ENCODE measurements at places on chromosomes 3 and 15.

DNA sequence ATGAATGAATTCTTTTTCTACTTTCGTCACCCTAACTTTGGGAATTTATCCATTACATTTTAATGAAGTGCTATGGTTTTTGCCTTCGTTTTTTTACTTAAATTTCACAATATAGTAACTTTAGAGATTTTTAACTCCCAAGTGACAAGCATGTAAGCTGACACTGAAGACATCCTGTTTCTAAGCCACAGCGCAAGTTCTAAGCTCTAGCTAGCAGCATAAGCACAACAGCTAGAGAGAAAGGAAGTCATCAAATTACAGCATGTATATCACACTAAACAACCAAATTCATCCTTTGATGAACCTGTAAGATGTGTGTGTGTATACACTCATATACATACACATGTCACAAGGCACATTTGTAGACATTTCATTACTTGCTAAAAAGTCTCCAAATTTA lies 119.3 kb downstream of the P3H2 start:
- H3K36me3 ChIP-seq = no peaks in the 10 kb centered on the region
- no peaks in the 10 kb centered on the region for H3K27me3 ChIP-seq
- no peak overlapping the region for H3K27ac ChIP-seq
- peaks cover 16% of the 10 kb centered on the region for H3K4me1 ChIP-seq
- no peak overlapping the region for H3K4me3 ChIP-seq

DNA sequence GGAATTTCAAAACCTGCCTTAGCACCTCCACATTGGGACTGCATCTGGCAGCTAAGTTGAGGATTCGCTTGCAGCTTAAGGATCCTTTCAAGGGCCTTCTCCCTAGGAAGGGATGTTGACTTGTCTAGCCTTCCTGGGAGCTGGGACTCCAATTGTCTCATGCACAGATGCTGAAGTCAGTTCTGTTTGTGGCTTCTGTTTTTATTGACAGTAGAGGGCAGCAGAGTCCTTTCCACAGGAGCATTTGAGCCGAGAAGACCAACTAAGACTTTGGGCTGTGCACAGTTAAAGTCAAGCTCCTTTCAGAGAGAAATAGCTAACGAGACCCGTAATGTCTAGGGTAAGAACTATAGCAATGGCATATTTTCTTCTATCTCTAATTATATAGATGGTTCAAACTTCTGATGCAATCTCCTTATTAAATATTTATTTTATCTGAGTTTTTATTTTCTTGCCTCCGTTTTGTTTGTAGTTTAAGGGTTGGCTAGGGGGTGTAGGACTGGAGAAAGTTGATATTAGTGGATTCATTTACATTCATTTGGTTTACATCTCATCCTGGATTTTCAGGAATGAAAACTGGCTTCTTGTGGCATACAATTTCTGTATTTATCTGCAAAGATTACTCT lies 59.7 kb upstream of the KBTBD8 start:
- H3K36me3 ChIP-seq = no peaks in the 10 kb centered on the region
- DNase-seq = no peak
- H3K27ac ChIP-seq = no peak overlapping the region
- peaks cover 11% of the 10 kb centered on the region for H3K27me3 ChIP-seq
- no peaks in the 10 kb centered on the region for H3K4me1 ChIP-seq
- no peak overlapping the region for H3K4me3 ChIP-seq

DNA sequence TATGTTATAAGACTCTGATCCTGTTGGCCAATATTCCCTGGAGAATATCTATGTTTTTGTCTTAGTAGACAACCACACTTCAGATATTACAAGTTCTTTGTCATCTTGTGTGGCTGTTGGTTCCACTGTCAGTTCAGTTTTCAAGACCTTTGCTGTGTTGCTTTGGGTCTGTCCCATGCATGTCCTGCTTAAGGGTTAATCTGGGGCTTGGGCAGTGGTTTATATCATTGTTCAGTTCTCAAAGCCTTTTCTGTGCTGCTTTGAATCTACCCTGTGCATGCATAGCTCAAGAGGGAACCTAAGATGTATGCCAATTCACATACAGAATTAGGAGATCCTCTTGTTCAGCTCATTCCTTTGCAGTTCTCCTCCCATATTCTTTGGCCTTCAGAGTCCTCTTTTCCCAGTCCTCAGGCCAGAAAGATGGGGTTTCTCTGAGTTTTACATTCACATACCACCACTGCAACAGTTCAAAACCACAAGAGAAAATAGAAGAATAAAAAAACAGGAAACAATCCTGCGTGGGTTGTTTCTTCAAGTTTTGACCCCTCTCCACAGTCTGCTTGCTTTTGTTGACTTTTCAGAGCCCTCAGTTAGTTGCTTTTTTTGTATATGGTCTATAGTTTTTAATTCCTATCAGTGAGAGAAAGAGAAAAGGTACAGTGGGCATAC lies 21.6 kb downstream of the BUB1B start:
- no peaks in the 10 kb centered on the region for H3K4me1 ChIP-seq
- H3K27me3 ChIP-seq = no peaks in the 10 kb centered on the region
- peaks cover 7% of the 10 kb centered on the region for H3K36me3 ChIP-seq
- no peak for DNase-seq
- no peak overlapping the region for H3K4me3 ChIP-seq
- no peak overlapping the region for H3K27ac ChIP-seq

- H3K27me3 ChIP-seq = no peaks in the 10 kb centered on the region
- DNase-seq = no peak
- no peaks in the 10 kb centered on the region for H3K4me1 ChIP-seq
- no peak overlapping the region for H3K27ac ChIP-seq
- H3K4me3 ChIP-seq = no peak overlapping the region
- no peaks in the 10 kb centered on the region for H3K36me3 ChIP-seq
These were observed 126.1 kb downstream of the VGLL4 start for GRCh38 chr3:11517601-11518000.

GRCh38 chr15:48940508-48940907 lies 23.2 kb downstream of the SHC4 start:
- H3K36me3 ChIP-seq = no peaks in the 10 kb centered on the region
- H3K27me3 ChIP-seq = no peaks in the 10 kb centered on the region
- H3K4me1 ChIP-seq = peaks cover under 1% of the 10 kb centered on the region
- no peak overlapping the region for H3K27ac ChIP-seq
- no peak for DNase-seq

DNA sequence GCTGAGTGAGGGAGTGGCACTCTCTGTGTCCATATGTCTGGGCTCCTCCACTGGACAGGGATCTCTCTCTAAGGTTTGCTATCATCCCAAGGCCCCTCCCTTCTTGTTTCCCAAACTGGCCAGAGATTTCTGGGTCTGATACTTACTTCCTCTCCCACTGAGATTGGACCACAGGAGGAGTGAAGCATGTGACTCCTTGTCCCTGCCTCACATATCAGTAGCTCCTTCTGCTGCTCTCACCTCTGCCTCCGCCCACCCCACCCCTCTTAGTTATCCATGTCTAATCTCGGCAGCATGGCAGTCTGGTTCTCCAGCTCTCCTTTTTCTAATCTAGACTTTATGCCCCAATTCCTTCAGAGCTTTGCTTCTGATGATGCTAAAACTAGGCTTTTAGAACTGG lies 223.1 kb downstream of the RPLP1 start:
- H3K36me3 ChIP-seq = no peaks in the 10 kb centered on the region
- no peak overlapping the region for H3K4me3 ChIP-seq
- no peak overlapping the region for H3K27ac ChIP-seq

- no peak overlapping the region for H3K4me3 ChIP-seq
- no peak overlapping the region for H3K27ac ChIP-seq
- peaks cover 24% of the 10 kb centered on the region for H3K4me1 ChIP-seq
- H3K36me3 ChIP-seq = no peaks in the 10 kb centered on the region
- no peaks in the 10 kb centered on the region for H3K27me3 ChIP-seq
- no peak for DNase-seq
These were observed 146.4 kb downstream of the IGF1R start for GRCh38 chr15:98794748-98795147.

- H3K4me1 ChIP-seq = no peaks in the 10 kb centered on the region
- H3K36me3 ChIP-seq = no peaks in the 10 kb centered on the region
- 0 out of 2 replicates have a peak, but pooled peaks cover 14% of the 10 kb centered on the region for H3K27me3 ChIP-seq
- H3K27ac ChIP-seq = no peak overlapping the region
These were observed 66.0 kb downstream of the KBTBD8 start for GRCh38 chr3:67064105-67064504.

GRCh38 chr3:32457971-32458471 lies 44.6 kb downstream of the CMTM6 start:
- no peaks in the 10 kb centered on the region for H3K27me3 ChIP-seq
- H3K4me1 ChIP-seq = no peaks in the 10 kb centered on the region
- no peak for DNase-seq
- H3K27ac ChIP-seq = no peak overlapping the region
- no peak overlapping the region for H3K4me3 ChIP-seq

DNA sequence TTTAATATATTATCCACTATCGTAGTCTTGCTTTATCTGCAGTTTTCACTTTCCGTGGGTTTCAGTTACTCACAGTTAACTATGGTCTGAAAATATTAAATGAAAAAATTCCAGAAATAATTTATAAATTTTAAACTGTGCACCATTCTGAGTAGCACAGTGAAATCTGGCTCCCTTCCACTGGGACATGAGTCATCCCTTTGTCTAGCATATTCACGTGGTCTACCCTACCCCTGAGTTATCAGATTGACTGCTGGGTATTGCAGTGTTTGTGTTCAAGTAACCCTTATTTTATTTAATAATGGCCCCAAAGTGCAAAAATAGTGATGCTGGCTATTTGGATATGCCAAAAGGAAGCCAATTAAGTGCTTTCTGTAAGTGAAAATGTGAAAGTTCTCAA lies 539.5 kb upstream of the AGTR1 start:
- H3K27me3 ChIP-seq = no peaks in the 10 kb centered on the region
- no peak overlapping the region for H3K27ac ChIP-seq
- no peak overlapping the region for H3K4me3 ChIP-seq
- H3K36me3 ChIP-seq = no peaks in the 10 kb centered on the region
- peak; percentile 52 for DNase-seq
- no peaks in the 10 kb centered on the region for H3K4me1 ChIP-seq

- H3K27me3 ChIP-seq = no peaks in the 10 kb centered on the region
- H3K4me3 ChIP-seq = peak overlapping the region; percentile 75
- no peak for DNase-seq
- peaks cover 11% of the 10 kb centered on the region for H3K4me1 ChIP-seq
- H3K36me3 ChIP-seq = no peaks in the 10 kb centered on the region
- 0 out of 2 replicates have a peak overlapping the region, but pooled peaks have one; percentile 1 for H3K27ac ChIP-seq
These were observed 1.6 kb downstream of the BDH1 start for GRCh38 chr3:197554196-197554561.

DNA sequence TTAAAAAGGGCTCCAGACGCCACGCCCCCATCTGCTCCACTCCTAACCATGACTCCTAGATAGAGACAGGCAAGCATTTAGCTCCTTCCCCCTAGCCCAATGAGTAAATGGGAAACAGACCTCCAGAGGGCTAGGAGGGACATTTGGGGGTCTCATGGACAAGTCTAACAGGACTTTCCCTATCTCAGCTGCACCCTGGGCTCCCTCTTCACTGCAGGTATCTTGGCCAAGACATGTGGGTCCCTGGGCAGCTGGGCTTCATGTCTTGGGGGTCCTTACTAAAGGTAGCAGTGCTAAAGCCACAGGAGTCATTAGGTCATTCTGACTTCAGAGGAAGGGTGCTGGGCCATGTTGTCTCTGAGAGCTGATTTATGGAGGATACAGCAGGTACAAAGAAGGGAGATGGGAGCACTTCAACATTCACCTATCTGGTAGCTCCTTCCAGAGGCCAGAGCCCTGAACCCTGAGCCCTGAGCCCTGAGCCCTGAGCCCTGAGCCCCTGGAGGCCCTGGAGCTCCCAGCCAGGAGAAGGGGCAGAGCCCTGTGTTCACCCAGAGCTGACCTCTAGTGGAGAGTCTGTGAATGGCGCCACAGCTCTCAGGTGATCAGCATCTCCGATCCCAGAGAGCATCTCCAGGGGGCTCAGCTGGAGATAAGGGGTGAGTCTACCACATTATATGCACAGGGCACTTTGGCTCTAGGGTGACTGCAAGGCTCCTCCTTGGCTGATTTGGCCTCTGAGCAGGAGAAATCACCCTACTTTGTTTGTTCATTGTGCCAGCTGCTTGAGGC lies 40.1 kb upstream of the EPHB1 start:
- peaks cover 53% of the 10 kb centered on the region for H3K27me3 ChIP-seq
- no peak overlapping the region for H3K4me3 ChIP-seq
- H3K27ac ChIP-seq = no peak overlapping the region
- no peaks in the 10 kb centered on the region for H3K36me3 ChIP-seq
- H3K4me1 ChIP-seq = no peaks in the 10 kb centered on the region
- no peak for DNase-seq

DNA sequence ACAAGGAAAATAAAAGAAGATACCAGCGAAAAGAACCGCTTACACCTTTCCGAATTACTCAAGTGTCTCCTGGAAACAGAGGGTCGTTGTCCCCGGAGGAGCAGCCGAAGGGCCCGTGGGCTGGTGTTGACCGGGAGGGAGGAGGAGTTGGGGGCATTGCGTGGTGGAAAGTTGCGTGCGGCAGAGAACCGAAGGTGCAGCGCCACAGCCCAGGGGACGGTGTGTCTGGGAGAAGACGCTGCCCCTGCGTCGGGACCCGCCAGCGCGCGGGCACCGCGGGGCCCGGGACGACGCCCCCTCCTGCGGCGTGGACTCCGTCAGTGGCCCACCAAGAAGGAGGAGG lies 325 bp downstream of the ALCAM start:
- peak; percentile 39 for DNase-seq
- H3K36me3 ChIP-seq = no peaks in the 10 kb centered on the region
- peak overlapping the region; percentile 86 for H3K27ac ChIP-seq
- H3K4me3 ChIP-seq = peak overlapping the region; percentile 78
- peaks cover 29% of the 10 kb centered on the region for H3K4me1 ChIP-seq

DNA sequence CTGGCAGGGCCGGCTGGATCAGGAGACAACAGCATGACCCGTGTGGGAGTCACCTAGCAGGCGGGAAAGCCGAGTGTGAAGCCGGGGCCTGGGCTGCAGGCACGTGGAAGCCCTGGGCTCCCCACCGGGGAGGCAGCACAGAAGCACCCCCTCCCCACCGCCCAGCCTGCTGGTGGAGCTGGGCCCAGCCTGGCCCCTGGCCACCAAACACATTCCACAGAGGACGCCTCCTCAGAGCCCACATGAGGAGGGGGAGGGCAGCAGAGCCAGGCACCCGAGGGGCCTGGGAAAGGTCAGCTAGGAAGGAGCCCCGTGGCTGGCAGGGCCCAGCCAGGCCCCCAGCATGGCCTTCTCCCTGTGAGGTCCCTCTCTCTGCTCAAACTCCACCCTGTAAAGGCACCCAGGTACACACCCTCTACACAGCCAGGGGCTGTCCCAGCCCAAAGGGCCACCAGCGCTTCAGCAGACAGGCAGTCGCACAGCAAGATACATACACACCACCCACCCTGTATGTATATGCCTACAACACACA lies 4.5 kb downstream of the PLXNB1 start:
- H3K4me3 ChIP-seq = no peak overlapping the region
- no peaks in the 10 kb centered on the region for H3K36me3 ChIP-seq
- no peak overlapping the region for H3K27ac ChIP-seq
- H3K4me1 ChIP-seq = peaks cover 10% of the 10 kb centered on the region
